Stromal cell of bone marrow (primary cell): ENCODE measurements at places on chromosomes 1 and 21.

- no peak for DNase-seq
These were observed 403.4 kb upstream of the BRINP3 start for GRCh38 chr1:190881064-190881463.

- DNase-seq, result no peak
These were observed 1114.2 kb downstream of the PLA2G4A start for GRCh38 chr1:187942986-187943385.

DNA sequence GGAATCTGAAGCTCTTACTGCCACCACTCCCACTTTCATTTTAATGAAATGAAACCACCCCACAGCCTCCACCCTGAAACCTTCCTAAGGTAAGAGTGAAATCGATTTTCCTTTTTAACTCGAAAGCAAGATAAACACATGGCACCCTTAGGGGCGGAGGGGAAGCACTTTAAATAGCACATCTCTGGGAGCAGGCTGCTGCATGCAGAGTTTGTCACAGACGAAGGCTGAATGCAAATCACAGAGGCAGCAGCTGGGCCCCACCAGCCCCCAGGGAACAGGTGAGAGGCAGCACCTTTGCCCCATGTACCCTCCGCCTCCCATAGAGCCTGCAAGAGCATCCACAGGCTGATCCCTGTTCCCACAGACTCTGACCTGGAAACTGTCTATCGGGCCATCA, 60.0 kb upstream of the GRIK3 start:
- DNase-seq, result no peak

- DNase-seq, result no peak
These were observed 57.5 kb downstream of the RGS2 start for GRCh38 chr1:192866241-192866868.

DNA sequence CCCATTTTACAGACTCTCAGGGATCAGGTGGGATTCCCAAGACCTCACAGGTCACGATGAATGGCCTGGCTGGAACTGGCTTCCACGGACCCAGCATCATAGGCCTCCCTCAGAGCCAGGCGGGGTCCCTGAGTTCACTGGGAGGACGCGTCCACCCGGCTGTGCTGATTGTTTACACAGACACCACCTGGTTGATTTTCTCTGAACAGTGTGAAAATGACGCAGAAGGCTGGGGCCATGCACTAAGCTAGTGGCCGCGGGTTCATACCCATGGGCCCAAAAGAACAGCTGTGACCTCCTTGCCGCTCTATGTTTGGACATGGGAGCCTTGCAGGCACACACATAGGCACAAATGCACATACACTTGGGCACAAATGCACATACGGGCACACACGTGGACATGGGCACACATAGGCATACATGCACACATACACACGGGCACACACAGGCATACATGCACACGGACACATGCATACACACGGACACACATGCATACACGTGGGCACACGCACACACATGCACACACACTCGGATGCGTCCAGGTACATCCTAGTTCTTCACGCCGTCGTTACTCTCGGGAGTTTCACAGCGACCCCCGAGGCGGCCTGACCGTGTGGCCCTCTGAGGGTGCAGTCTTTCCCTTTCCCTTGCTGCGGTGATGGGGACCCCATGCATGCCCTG, 23.2 kb downstream of the CSTB start:
- no peak for DNase-seq

- no peak for DNase-seq
These were observed 49.9 kb downstream of the SNX27 start for GRCh38 chr1:151661751-151662150.

DNA sequence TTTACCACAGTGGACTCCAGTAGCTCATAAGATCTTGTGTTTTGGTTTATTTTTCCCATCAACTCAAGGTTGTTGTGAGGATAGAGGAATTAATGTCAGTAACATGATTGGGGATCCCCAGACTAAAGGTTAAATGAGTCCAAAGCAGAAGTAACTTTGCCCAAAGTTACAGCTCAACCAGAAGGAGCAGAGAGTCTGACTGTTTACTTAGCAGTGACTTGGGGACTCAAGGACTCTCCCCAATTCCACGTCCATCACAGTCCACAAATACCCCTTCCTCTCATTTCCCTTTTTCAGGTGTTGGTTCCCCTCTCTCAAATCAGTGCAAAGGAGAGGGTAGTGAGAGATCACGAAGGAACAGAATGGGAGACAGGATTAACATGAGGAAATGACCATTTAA, 4.0 kb upstream of the ETV3 start:
- no peak for DNase-seq

DNA sequence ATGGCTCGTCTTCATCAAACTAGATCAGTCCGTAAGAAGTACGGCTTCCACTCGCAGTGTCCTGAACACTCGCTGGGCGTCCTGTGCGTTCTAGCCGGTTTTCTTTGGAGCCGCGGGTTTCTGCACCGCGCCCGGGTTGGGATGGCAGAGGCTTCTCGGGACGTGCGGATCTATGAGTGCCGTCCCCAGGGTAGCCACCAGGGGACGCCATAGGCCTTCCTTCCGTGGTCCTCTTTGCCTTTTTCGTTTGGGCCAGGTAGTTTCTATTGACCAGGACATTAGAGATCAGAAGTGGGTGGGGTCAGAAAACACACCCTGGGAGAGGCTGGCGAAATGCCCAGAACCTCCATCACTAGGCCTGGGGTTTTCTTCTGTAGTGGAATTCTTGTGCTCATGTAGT, 273.8 kb downstream of the FAM72C start:
- no peak for DNase-seq

- DNase-seq, result no peak
These were observed 25.5 kb downstream of the UTS2 start for GRCh38 chr1:7827126-7827955.

- no peak for DNase-seq
These were observed 43.6 kb downstream of the NFYC start for GRCh38 chr1:40734882-40735628.

GRCh38 chr21:39103689-39104088, 79.6 kb downstream of the PSMG1 start:
- DNase-seq, result no peak

DNA sequence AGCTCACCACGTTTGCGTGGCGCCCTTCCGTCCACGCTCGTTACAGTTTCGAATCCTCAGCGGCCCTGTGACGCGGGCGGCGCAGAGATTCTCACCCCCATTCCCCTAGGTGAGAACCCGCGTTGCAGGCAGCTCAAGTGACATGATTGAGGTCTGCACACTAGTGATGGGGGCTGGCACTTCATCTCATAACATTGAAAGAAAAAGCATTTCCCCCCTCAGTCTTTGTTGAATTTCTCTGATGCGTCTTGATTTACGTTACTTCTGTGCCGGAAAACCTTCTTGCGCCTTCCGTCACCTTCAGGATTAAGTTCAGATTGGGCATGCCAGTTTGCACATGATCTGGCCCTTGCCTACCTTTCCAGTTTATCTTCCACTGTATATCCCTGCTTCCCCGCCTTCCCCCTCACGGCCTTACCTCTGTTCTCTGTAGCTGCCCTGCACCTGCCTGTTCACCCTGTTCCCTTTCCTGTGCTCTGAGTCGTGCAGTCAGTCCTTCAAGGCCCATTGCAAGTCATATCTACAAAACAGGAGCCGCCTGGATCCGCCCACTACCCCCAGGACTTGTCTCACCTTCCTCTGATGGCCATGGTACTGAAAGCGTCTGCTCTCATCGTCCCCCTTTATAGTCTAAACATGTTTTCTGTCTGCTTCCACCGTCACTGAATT, 1.1 kb downstream of the CTPS1 start:
- DNase-seq, result no peak

- no peak for DNase-seq
These were observed 69.2 kb downstream of the KLHDC7A start for GRCh38 chr1:18549906-18550305.

GRCh38 chr1:94416901-94417727, 1.1 kb upstream of the ABCD3 start:
- peak; percentile 38 for DNase-seq

GRCh38 chr1:40438391-40439015, 11.8 kb upstream of the ZFP69B start:
- no peak for DNase-seq

DNA sequence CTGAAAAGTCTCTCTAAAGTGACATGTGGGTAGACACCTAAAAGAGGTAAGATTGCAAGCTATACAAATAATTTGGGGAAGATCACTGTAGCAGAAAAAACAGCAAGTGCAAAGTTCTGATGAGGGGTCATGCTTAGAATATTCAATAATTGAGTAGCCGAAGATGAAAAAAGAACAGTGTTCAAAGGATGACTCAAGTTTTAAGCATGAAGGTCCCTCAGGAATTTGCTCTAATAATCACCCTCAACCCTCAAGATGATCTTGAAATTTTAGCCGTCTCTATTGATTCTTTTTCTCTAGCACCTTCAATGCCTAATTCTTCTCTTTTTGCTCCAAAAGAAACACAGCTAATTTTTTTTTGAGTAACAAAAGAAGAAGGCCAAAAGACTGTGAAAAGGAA, 190.6 kb upstream of the ZNHIT6 start:
- no peak for DNase-seq

DNA sequence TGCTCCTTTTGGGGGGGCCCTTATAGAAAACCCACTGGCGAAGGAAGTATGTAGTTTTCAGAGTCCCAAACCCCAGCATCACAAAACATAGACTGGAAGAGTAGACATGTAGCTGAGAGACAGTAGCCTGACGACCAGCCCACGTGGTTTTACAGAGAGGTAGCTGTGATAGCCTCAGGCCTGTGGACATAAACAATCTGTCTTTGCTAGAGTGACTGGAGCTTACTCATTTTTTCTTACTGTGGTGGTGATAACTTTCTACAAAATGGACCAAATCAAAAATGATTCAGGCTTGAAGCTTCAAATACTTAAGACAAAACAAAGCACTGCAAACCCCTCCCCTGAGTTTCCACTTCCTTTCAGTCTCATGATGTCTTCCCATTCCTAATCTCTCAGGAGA, 497.0 kb downstream of the RWDD3 start:
- peak; percentile 26 for DNase-seq

- DNase-seq, result no peak
These were observed 244.7 kb upstream of the IRF2BP2 start for GRCh38 chr1:234854645-234855039.

GRCh38 chr1:25033828-25034705, 104.0 kb upstream of the RUNX3 start:
- no peak for DNase-seq

GRCh38 chr1:65229754-65230339, 79.5 kb upstream of the DNAJC6 start:
- DNase-seq, result no peak

DNA sequence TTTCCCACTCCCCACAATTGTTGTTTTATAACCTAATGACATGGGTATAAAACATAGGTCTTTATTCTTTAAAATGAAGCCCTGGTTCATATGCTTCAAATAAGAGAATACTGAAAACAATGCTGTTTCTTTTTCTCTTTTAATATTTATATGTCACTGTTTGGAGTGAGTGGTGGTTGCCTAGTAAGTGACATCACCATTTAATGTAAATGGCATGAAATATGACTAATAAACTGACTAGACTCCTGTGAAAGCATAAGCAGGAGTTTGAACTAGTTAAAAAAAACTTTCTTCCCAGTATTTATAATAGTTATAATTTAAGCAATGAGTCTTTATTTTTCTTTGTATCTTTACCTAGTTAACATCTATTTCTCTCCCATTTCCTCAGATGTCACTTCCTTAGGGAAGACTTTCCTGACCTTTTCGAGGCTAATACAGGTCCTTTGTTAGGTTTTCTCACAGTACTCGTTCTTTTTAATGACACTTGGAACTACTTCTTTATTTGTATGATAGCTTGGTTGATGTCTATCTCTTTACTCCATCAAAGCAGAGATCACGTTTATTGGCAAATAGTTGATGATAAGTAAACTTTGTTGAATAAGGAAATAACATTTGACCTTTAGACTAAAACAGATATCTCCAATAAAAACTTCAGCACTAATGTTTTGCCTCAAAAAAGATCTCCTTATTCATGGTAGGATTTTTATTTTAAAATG, 105.4 kb upstream of the PDC start:
- DNase-seq, result peak; percentile 15

- peak; percentile 80 for DNase-seq
These were observed 25.6 kb downstream of the SLC45A1 start for GRCh38 chr1:8343464-8344001.

- DNase-seq, result no peak
These were observed 39.5 kb upstream of the CR2 start for GRCh38 chr1:207414606-207415108.

GRCh38 chr1:158809862-158810261, 21.3 kb upstream of the MNDA start:
- DNase-seq, result no peak

- DNase-seq, result peak; percentile 76
These were observed 786 bp upstream of the CTSK start for GRCh38 chr1:150808846-150809245.

GRCh38 chr1:41739061-41739955, 179.4 kb downstream of the HIVEP3 start:
- DNase-seq, result peak; percentile 70

DNA sequence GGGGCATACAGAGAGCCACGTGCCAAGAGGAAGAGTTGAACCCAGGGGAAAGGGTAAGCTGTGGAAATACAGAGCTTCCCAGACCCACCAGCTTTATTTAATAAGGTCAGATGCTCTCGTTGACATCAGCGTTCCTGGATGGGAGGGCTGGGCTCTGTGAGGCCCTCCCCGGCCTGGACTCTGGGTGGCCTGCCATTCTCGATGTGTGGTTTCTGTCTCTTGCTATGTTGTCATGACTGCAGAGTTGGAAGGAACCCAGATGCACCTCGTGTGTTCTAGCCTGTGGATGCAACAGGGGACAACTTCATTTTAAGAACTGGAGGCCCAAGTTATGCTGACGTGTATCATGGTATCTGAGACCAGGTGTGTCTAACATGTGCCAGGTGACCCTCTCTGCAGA, 101.7 kb downstream of the PCBP3 start:
- no peak for DNase-seq

DNA sequence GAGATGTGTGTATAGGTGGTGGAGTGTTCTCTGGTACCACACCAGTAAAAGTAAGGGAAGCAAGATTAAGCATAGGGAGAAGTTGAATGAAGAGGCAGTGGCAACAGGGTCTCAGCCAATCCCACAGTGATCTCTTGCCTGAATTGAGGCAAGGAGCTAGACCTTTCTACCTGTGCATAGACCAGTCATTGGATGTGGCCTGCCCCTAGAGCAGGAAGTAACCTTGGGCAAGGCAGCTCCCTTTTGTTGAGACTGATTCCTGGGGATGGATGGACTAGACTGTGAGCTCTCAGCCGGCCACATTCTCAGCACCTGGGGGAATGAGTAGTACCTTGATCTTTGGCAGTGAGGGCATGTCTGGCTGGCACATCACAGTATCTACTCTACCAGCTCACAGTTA, 6.4 kb downstream of the USP16 start:
- no peak for DNase-seq

DNA sequence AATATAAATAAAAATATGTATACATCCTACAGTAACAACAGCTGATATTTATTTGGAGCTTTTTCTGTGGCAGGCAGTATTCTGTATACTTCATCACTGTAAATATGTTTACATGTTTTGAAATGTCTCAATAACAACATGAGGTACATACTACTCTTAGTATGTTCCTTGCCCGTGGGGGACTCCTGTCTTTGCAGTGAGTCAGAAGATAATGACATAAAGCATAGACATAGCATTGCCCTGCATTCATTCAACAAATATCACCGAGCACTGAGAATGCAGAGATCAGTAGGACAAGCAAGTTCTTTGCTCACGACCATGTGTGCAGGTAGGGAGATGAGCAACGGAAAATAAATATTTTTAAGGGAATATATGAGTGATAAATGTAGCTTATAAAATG, 246.5 kb downstream of the LTN1 start:
- DNase-seq, result no peak
